A549 treated with DMSO at 1 μM for 4 hours (cell line): ENCODE measurements at places on chromosomes 16 and 17. TPM values are rescaled to one million over a fixed set of nuclear protein-coding genes. Genes with fewer than 3 reads are reported as not detected.

PHF23 gene
- total RNA-seq: 90.3 to 102 TPM (median 93.3 TPM) in 5 replicates

KRT25 gene
- not detected in 5 replicates for total RNA-seq

ITGAD gene
- total RNA-seq: not detected in 5 replicates

NPW gene
- total RNA-seq: 0.74 to 1.3 TPM (median 0.99 TPM) in 5 replicates

DNASE1L2 gene
- 0.63 to 1.3 TPM (median 1.2 TPM) in 5 replicates for total RNA-seq

FBXW10B gene
- 2.8 to 4.9 TPM (median 3.6 TPM) in 5 replicates for total RNA-seq

MYOCD gene
- 0.94 to 3.0 TPM (median 2.1 TPM) in 5 replicates for total RNA-seq

METRN gene
- 79.7 to 194 TPM (median 166 TPM) in 5 replicates for total RNA-seq

CASKIN2 gene
- 8.2 to 12.4 TPM (median 11.1 TPM) in 5 replicates for total RNA-seq

CACNG1 gene
- total RNA-seq: 0.11 to 0.18 TPM (median 0.16 TPM) in 3 of 5 replicates, not detected in the others

ACSM5 gene
- total RNA-seq: not detected in 5 replicates

KRT20 gene
- total RNA-seq: 0.29 to 0.47 TPM (median 0.32 TPM) in 5 replicates

TMEM204 gene
- not detected in 5 replicates for total RNA-seq

GRB7 gene
- total RNA-seq: 4.2 to 7.1 TPM (median 6.5 TPM) in 5 replicates

RHBDF2 gene
- 44.6 to 76.6 TPM (median 66.4 TPM) in 5 replicates for total RNA-seq

TEKT5 gene
- total RNA-seq: 0.09 to 0.19 TPM in 2 of 5 replicates, not detected in the others

PRAC2 gene
- total RNA-seq: not detected in 5 replicates
